ENCODE measurements at places on chromosomes 12 and 14.

- no peaks in the 10 kb centered on the region for H3K27me3 ChIP-seq
- no peak overlapping the region for H3K27ac ChIP-seq
- no peak for DNase-seq
- H3K36me3 ChIP-seq: peaks cover 4% of the 10 kb centered on the region
These were observed 14.3 kb upstream of the MCRS1 start for GRCh38 chr12:49582201-49582600.

- DNase-seq: no peak
- peaks cover 34% of the 10 kb centered on the region for H3K4me1 ChIP-seq
- no peak overlapping the region for H3K4me3 ChIP-seq
- H3K27me3 ChIP-seq: no peaks in the 10 kb centered on the region
- no peak overlapping the region for H3K27ac ChIP-seq
- peaks cover 8% of the 10 kb centered on the region for H3K36me3 ChIP-seq
These were observed 18.1 kb downstream of the WNK1 start for GRCh38 chr12:770479-770878.

DNA sequence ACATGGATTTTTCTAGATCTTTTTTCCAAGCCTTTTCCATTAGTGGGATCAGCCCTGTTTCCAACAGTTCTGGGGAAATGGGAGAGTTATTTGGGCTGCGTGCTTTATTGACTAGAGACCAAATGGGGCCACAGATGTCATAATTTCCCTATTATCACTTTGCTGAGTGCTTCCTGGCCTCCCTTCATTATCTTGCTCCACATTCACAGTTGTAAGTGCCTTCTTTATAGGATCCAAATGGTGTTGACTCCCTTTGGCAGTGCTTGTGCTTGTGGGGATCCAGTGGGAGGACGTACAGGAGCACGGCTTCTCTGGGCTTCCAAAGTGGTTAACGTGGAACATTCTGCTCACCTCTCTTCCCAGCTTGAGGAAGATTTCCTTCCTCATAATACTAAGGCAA lies 141.0 kb upstream of the RMST start:
- no peak for DNase-seq
- H3K27ac ChIP-seq: no peak overlapping the region
- no peaks in the 10 kb centered on the region for H3K27me3 ChIP-seq
- no peaks in the 10 kb centered on the region for H3K36me3 ChIP-seq
- H3K4me1 ChIP-seq: no peaks in the 10 kb centered on the region

DNA sequence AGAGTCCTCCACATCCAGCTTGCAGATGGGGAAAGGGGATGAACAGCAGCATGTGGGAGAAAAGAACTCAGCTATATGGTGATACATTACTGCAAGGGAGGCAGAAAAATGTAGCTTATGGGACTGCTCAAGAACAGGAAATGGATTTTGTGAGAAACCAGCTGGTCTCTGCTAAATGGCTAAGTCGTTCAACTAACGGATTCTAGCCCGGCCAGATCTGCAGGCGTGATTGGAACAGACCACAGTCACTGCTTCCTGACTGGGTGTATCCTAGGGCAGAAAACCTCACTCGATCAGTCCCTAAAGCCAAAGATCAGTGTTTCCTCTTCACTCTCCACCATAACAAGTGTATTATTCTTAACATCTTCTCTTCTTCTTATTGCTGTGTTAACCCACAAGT lies 8.1 kb upstream of the PTGDR start:
- no peaks in the 10 kb centered on the region for H3K36me3 ChIP-seq
- no peak overlapping the region for H3K4me3 ChIP-seq
- peaks cover 11% of the 10 kb centered on the region for H3K4me1 ChIP-seq
- H3K27me3 ChIP-seq: peaks cover 19% of the 10 kb centered on the region
- peak; percentile 32 for DNase-seq
- H3K27ac ChIP-seq: no peak overlapping the region

DNA sequence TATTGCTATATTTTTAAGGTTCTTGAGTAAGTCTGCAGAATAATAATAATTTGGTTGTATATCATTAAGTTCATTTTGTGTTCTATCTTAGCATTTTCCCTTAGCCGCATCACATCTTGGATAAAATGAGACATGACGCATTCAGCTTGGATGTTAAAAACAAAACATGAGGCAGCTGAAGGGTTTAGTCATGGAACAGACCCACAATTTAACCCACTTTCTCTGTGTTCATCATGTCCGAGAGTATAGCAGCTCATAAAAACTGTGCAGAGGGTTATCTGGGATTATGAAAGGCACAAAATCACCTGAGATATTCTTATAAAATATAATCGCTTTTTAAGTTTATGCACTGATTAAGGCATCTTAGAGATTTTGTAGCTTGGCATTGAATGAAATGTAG lies 219.3 kb downstream of the TRHDE start:
- DNase-seq: no peak
- H3K4me1 ChIP-seq: no peaks in the 10 kb centered on the region
- H3K4me3 ChIP-seq: no peak overlapping the region

DNA sequence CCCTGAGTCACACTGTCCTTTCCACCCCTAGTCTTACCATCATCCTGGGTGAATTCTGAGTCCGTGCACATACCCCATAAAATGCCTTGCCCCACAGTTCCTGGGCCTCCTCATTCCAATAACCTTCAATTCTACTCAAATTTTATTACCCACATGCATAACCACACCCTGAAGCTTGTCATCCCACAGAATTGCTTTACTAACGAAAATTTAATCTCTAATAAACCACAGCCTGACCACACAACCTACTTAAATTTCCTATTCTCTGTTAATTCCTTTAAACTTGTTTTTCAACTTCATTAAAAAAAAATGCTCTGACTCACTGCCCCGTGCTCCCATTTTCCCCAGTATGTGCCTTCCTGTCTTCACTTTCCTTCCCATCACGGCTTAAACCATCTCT lies 205.9 kb downstream of the PHLDA1 start:
- H3K36me3 ChIP-seq: no peaks in the 10 kb centered on the region
- H3K27ac ChIP-seq: no peak overlapping the region
- H3K27me3 ChIP-seq: peaks cover 8% of the 10 kb centered on the region
- no peak for DNase-seq

- no peaks in the 10 kb centered on the region for H3K36me3 ChIP-seq
- DNase-seq: no peak
- H3K27me3 ChIP-seq: peaks cover 3% of the 10 kb centered on the region
- H3K4me3 ChIP-seq: no peak overlapping the region
- no peak overlapping the region for H3K27ac ChIP-seq
These were observed 25.3 kb downstream of the RHOJ start for GRCh38 chr14:63229330-63230059.

DNA sequence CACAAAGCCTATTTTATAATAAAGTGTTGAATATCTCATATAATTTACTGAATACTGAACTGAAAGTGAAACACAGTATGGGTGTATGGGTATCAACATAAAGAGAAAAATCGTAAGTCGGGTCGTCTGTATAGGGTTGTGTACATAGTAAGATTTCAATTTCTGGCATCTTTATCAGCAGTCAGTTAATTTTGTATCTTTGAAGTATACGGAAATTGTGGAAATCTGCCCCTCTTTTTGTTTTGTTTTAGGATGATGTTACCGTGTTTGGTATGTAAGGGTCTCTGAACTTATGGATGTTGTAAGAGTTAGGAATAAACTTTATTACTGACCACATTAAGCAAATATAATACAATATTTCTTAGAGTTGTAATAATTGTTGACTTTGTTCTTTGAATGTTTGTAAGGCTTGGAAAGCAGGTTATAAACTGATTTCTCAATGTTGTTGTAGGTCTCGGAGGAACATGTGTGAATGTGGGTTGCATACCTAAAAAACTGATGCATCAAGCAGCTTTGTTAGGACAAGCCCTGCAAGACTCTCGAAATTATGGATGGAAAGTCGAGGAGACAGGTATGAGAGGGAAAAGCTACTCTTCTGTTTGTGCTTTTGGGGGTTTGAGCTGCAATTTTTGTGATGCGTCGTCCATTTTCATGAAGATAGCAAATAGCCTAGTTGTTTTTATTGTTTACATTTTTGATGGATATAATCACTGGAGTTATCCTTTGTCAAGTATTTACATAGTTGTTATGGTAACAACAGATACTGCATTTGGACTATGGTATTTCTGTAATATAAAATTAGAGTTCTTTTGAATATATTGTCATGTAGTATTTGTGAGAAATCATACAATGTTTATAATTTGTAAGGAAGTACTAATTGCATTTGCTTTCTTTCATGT lies 12.0 kb downstream of the EID3 start:
- H3K27me3 ChIP-seq: no peaks in the 10 kb centered on the region
- peaks cover 53% of the 10 kb centered on the region for H3K36me3 ChIP-seq
- peaks cover 4% of the 10 kb centered on the region for H3K4me1 ChIP-seq

GRCh38 chr14:20578325-20578724 lies 9.5 kb downstream of the RNASE11 start:
- peaks cover 6% of the 10 kb centered on the region for H3K27me3 ChIP-seq
- no peak overlapping the region for H3K4me3 ChIP-seq
- H3K4me1 ChIP-seq: no peaks in the 10 kb centered on the region
- H3K36me3 ChIP-seq: no peaks in the 10 kb centered on the region

GRCh38 chr14:80658733-80659132 lies 282.8 kb downstream of the CEP128 start:
- no peak overlapping the region for H3K27ac ChIP-seq
- no peak overlapping the region for H3K4me3 ChIP-seq
- no peaks in the 10 kb centered on the region for H3K36me3 ChIP-seq
- no peaks in the 10 kb centered on the region for H3K4me1 ChIP-seq
- no peaks in the 10 kb centered on the region for H3K27me3 ChIP-seq

DNA sequence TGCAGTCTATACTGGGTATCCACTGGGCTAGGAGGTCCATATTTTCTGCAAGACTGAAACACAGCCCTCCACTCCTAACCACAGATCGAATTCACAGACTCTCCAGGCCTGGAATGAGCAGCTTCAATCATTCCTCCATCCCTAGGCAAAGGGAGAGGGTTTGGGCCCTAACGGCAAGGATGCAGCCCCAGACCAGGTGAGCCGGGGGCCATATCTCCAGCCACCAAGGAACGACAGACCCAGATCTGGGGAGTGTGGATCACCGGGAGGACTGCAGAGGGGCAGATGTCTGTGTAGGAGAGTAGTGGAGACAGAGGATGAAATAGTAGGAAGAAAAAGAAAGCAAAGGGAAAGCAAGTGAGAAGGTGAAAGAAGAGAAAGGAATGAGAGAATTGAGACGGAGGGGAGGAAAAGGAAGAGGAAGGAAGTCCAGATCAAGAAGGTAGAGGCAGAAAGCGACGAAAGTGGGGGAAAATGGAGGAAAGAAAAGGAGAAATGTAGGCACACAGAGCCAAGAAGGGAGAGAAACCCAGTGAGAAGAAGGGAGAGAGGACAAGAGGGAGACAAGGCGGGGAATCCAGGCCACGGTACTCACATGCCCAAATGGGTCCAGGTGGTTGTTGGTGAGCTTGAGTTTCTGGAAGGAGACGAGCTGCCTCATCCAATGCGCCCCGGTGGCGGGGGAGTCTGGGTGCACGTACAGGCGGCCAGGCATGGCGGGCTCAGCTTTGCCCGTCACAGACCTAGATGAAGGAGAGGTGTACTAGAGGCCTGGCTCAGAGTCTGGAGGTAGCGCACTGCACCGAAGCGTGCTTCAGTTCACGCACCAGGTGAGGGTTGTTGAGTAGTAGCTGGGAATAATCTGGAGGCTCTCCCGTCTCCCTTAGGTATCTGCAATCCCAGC lies 7.7 kb downstream of the TBX5 start:
- no peak overlapping the region for H3K27ac ChIP-seq
- DNase-seq: no peak
- no peaks in the 10 kb centered on the region for H3K4me1 ChIP-seq
- no peaks in the 10 kb centered on the region for H3K36me3 ChIP-seq

DNA sequence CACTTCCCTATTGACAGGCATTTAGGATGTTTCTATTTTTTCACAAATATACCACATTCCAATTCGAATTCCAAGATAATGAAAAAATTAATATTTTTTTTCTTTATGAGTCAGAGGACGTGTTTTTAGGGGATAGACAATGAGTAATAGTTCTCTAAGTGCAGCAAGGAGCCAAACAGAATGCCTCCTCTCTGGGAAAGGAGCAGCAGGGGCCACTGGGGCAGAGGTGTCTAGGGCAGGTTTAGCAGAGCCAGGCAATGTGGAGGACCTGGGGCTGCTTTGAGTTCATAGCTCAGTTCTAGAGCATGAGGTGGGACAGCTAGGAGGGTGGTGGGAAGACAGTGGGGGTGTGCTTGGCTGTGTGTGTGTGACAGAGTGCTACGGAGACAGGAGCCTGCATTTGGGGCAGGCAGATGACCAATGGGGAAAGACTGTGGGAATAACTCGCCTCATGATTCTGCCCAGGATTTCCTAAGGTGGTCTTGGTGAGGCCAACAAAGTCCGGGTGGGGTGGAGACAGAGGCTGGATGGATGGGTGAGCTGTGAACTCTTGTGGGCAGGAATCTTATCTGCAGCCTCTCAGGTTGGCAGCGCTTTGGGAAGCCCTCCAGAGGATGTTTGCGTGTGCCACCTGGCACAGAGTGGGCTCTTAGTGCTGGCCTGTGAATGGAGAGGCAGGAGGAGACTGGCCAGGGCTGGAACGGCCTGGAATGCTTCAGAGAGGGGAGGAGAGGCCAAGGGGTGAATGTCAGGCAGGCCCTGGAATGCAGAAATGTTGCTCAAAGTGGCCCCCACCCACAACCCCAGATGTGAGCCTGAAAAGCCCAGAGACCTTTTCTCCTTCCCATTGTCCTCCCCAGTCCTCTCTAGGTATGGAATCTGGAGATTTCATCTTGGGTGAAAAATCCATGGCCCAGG lies 2.4 kb upstream of the KRT7 start:
- H3K27me3 ChIP-seq: peaks cover 96% of the 10 kb centered on the region
- H3K4me1 ChIP-seq: no peaks in the 10 kb centered on the region
- no peak overlapping the region for H3K4me3 ChIP-seq

DNA sequence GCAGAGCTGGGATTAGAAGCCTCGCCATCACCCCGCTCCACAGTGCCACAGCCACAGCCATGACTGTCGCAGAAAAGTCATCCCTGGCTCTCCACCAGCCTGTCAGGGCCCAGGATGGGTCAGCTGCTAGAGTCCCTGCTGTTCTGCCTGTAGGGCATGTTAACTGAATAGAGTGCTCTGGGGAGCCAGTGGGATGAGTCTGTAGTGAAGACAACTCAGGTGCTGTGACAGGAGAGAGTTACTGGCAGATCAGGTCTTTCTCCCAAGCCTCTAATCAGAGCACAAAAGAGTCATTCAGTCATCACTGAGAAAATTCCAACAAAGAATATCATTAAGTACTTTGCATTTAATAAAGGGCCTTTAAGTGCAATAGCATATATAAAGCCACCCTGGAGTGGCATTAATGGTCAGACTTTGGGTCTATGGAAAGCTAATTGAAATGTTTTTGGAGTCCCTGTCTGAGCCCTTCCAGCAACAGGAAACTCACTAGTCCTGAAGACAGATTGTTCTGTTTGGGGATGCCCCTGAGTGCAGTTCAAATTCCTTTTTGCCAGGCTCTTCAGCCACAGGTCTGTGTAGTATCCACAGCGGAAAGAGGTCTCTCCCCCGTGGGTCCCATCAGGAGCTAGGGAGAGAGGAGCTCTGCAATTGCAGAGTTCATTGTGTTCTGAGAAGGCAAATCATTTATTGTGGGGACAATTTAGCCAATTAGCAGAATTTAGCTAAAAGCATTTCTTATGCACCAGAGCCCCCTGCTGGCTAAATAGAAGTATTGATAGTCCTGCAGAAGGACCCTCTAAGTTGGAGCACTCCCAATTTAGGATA lies 45.2 kb upstream of the C14orf132 start:
- DNase-seq: peak; percentile 35
- no peak overlapping the region for H3K27ac ChIP-seq
- no peak overlapping the region for H3K4me3 ChIP-seq
- H3K27me3 ChIP-seq: peaks cover 26% of the 10 kb centered on the region
- H3K36me3 ChIP-seq: no peaks in the 10 kb centered on the region
- H3K4me1 ChIP-seq: no peaks in the 10 kb centered on the region
